Lower leg skin (tissue), 4 donors: ENCODE measurements at places on chromosomes 4 and X. TPM values are rescaled to one million over a fixed set of nuclear protein-coding genes. Genes with fewer than 3 reads are reported as not detected.

Gene ARR3
- total RNA-seq: not detected

Gene MRPL1
- 16.6 TPM for total RNA-seq

Gene PPBP
- not detected for total RNA-seq

Gene TMEM150C
- total RNA-seq: 8.9 TPM

Gene AR
- total RNA-seq: 9.7 TPM

Gene HEPH
- total RNA-seq: 7.4 TPM

Gene TCEAL2
- total RNA-seq: 0.42 TPM

Gene F8A3
- total RNA-seq: 10.4 TPM

DNA sequence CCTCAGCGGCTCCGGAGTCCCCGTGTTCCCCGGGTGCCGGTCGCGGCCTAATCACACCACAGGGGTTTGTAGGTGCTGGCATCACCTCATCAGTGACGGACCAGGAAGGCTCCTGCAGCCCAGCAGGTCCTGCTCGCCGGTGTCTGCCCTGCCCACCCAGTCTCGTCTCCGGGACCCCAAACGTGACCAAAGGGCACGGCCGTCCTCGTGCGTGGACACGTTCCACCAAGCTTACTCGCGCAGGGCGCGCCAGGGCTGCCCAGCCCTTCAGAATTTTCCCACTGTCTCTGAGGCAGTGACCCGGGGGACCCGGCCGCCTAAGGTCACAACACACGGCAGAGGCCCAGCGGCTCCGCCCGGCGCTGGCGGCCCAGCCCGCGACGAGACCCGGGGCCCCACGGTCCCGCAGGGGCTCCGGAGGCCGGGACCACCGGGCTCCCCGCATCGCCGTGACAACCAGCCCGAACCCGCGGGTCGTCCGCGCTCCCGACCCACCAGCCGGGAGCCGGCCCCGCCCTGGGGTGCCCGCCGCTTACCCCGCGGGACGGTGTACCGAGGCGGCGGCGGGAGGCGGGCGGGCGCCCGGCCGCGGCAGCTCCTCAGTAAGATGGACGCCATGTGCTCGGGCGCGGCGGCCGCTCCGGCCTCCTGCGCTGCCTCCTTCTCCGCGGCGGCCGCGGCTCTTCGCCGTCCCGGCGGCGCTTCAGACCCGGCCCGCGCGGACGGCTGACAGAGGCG is 454 bp downstream of the LETM1 start:
- DNase-seq: no peak

GRCh38 chr4:141376769-141377168 is 156.1 kb downstream of the ZNF330 start:
- DNase-seq: no peak

DNA sequence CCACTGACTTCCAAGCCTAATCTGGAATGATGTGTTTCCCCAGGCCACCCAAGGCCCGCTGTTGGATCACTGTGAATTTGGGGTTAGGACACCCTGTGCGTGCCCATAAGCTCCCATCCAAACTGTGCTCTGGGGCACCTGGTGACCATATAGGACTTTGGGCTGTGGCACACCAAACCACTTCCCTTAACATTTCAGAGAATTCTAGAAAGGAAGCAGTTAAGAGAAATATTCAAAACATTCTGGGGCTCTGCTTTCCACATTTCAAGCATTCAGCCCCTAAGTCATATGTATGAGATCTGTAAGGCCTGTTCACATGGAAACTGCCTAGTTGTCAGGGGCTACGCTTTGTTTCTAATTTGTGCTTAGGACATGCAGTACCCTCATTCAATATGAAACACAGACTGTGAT is 14.4 kb downstream of the VGLL1 start:
- no peak for DNase-seq

DNA sequence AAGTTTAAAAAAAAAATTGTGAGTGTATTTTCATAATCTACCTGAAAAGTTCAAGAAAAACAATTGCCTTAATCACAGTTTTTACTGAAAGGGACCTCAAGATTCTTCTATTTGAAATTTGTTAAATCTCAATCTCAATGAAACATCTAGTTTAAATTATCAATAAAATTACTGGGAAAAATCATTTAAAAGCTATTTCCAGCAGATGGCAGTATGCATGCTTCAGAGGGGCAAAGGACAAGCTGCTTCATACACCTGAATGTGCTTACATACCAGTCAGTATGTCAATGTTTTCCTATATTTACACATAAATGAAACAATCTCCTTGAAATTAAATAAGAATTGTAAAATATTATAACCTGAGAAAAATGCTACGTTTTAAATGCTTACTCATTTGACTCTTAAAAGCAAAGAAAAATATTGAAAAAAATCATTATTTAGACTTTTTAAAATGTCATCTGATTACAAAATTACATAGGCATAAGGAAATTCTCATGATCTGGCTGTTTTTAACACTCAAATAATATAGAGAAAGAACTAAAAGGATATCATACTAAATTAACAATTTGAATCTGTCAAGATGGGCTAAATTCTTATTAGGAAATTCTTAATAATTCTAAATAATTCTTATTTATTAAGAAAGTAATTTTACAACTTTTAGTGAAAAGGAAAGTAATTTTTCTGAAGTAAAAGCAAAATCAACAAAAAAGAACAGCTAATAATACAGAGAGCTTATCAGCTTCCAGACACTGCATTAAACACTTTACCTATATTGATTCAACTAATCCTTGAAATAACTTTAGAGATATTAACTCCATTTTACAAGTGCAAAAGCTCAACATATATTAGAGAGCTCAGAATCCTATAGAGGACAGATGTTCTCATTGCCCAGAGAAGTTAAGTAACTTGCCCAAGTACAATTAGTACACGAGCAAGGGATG is 242.1 kb downstream of the ADAMTS3 start:
- DNase-seq: no peak

- DNase-seq: no peak
These were observed 105.2 kb downstream of the UCHL1 start for GRCh38 chr4:41361794-41362526.

- DNase-seq: no peak
These were observed 61.3 kb downstream of the CLDN34 start for GRCh38 chrX:10028283-10029104.

DNA sequence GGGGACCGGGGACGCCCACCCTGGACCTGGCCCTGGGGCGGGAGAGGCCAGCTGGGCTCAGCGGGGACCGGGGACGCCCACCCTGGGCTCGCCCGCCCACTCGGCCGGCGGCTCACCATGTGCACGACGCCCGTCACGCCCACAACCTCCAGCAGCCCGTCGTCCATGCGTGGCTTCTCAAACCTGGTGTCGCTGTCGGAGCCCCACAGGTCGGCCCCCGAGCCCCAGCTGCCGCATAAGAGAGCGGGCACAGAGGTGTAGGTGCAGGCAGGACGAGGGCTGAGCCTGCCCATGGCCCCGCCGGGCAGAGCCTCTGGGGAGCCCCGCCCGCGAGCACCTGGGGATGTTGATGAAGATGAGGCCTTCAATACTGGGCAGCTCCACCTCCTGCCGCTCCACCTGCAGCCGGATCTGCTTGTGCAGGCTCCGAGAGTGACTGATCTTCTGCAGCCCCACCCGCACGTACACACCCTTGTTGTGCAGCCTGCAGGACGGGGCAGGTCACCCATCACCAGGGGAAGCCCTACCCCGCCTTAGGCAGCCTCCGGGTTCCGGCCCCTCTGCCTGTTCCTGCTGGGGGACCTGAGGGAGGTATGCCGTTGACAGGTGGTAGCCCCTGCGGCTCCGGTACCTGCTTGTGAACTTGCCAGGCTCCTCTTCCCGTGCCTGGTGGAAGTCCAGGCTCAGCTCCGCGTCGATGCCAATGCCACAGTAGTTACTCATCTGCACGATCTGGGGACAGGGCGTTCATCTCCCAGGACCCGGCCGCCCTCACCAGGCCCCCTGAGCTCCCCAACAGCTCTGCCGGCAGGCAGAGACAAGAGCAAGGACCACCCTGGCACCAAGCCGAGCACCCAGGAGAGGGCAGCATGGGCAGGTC is 11.8 kb downstream of the DGKQ start:
- no peak for DNase-seq

DNA sequence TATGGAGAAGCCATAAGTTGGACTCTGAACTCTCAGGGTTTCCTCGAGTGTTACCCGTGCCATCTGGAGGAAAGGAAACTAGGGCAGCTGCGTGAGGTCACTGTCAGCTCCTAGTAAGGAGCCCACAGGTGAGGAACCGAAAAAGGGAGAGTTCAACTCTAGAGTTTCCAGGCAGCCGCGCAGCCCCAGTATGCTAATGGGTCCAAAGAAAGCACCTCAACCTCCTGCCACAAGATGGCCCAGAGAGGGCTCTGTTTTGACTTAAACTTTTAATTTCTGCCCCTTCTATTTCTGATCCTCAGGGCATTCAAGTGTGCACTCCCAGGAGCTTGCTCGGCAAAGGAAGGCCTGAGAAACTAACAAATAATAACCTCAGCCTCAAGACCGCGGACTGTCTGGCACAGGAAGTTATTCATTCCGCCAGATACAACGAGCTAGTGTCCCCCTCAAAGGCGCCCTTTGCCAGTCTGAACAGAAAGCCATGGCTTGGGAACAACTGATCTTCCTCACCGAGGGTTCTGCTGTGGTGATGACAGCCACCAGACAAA is 13.9 kb downstream of the SCARB2 start:
- DNase-seq: no peak

DNA sequence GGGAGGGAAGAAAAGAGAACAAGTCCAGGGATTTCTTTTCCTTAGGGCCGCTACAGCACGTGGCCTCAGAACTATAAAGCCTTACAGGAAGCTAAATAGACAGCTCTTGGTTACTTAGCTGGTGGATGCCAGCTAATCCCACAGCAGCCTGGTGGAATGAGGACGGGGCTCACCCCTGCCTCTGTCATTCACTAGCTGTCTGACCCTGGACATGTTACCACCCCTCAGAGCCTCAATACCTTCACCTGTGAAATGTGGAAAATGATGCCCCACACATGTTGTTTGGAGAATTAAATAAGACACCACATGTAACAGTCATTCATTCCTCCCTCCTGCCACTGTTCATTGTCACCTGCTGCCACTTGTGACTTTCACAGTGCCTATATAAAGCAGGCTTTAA is 15.7 kb downstream of the CCKAR start:
- peak; percentile 49 for DNase-seq

GRCh38 chr4:87041141-87041540 is 106.3 kb downstream of the AFF1 start:
- peak; percentile 54 for DNase-seq

- DNase-seq: no peak
These were observed 111.7 kb upstream of the RPS6KA3 start for GRCh38 chrX:20378233-20378920.

GRCh38 chr4:94436512-94436911 is 15.2 kb upstream of the PDLIM5 start:
- no peak for DNase-seq

DNA sequence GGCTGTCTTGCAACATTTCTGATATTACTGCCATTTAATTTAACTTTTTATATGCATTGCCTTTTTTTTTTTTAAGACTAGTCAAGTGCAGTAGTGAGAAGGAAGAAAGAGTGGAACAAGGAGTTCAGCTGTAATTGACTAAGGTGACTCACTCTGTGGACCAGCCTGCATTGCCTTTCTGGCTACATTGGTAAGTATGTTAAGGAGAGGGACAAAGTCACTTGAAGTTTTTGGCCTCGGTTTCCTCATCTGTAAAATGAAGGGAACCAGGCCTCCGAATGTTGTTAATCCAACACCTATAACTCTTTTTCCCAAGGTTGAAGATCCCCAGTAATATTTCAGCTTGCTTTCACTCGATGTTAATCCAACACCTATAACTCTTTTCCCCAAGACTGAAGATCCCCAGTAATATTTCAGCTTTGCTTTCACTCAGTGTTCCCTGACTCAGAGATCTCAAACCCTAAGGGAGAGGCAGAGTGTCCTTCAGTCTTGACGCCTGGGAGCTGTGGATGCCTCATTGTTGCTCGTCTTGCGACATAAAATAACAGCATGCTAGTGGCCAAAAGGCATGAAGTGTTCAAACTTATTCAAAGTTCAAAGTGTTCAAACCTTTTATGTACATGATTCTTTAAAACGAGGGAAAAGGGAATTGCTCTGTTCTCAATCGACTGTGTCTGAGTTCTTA is 102.0 kb downstream of the SORBS2 start:
- DNase-seq: no peak

DNA sequence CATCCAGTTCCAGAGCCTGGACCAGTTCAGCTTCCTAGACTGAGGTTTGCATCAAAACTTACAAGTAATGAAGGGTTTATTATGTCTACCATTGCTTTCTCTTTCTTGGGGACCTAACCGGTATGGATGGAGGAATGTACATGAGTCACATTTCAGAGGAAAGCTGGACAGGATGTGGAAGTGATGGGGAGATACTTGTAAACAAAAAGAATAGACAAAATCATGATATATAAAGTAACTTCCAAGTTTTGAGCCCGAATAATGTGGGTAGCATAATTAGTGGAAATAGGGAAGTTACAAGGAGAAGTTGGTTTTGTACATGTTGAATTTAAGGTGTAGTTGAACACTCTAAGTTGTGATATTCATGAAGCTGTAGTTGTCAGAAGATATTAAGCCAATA is 15.0 kb downstream of the FNIP2 start:
- no peak for DNase-seq

- no peak for DNase-seq
These were observed 115.4 kb downstream of the PTTG2 start for GRCh38 chr4:38075370-38076152.

GRCh38 chr4:163495900-163496299 is 1.4 kb downstream of the TMA16 start:
- no peak for DNase-seq

- no peak for DNase-seq
These were observed 127.4 kb upstream of the CLNK start for GRCh38 chr4:10811991-10812390.

- DNase-seq: no peak
These were observed 798.3 kb downstream of the FAT4 start for GRCh38 chr4:126113058-126113457.

DNA sequence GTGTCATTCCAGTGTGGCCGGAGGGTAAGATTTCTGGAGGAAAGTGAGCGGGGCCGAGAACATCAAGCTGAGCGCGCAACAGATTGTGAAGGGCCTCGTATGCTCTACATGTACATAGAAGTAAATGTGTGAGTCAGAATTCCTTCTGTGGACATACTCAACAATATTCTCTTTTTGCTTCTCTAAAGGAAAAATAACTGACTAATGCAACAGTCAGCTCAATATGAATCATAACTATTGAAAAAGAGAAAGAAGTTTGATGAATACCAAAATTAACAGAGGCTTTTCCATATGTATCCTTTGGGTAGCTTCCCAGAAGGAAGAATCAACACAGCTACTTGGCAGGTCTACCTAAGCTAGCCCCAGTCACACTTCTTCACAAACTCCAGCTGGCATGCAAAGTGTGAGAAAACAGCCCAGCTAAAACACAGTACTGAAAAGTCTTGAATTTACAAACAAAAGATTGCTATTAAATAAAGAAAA is 87.5 kb upstream of the ZFP42 start:
- no peak for DNase-seq

GRCh38 chrX:53287493-53288138 is 6.2 kb upstream of the IQSEC2 start:
- peak; percentile 63 for DNase-seq

- no peak for DNase-seq
These were observed 495.1 kb upstream of the FAM241A start for GRCh38 chr4:111650146-111650545.

DNA sequence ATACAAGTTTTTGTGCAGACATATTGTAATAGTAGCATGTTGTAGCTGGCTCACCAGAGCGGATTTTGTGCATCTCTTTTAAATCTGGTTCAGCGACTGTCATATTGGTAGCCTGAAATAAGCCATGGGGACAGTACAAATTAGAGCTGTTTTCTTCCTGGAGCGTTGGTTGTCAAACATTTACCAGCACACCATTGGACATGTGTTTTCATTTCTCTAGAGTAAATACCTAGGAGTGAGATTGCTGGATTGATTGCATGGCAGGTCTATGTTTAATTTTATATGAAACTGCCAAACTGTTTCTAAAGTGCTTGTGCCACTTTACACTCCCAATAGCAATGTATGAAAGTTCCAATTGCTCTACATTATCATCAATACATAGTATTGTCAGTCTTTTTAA is 2.6 kb upstream of the ARAF start:
- DNase-seq: no peak
